Fibroblast of skin of right quadriceps (primary cell): ENCODE measurements at places on chromosomes 1 and 21.

GRCh38 chr1:197915260-197915861 is 1.8 kb upstream of the LHX9 start:
- no peak for DNase-seq

GRCh38 chr1:81804312-81804711 is 3.6 kb downstream of the ADGRL2 start:
- DNase-seq: no peak

GRCh38 chr1:234617986-234618736 is 8.2 kb upstream of the IRF2BP2 start:
- DNase-seq: peak; percentile 90

DNA sequence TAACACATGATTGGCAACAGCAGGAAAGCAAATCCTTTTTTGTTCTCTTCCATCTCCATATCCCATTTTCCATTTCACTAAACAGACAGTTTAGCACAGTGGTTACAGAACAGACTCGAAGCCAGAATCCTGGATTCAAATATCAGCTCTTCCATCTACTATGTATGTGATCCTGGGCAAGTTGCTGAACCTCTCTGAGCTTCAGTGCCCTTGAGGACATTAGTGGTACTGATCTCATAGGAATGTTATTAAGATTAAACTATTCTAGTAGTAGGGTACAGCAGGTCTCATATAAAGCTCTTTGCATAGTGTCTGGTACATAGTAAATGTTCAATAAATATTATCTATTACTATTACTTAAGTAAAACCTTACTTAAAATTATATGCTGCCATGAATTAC is 13.8 kb upstream of the HHIPL2 start:
- DNase-seq: no peak

DNA sequence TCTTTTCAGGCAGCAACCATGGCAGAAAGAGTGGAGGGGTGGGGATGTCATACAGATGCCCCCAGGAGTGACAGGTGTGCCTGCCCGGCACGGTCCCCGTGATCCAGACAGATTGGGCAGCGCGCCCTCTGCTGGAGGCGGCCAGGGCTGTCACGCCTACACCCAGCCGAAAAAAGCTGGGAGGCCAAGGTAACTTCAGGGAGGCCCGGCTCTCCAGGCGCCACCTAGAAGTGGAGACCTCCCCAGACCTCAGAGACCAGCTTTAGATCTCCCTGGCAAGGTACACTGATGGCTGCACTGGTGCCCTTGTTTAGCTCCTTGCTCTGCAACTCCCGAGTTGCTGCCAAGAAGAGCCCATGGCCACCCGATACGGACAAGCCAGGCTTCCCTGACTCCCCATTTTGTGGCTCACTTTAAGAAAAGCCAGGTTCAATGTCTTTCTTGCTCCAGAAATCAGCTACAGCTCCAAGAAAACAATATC is 6.6 kb downstream of the GOLT1A start:
- DNase-seq: no peak

GRCh38 chr1:229252228-229252984 is 18.5 kb upstream of the RAB4A start:
- DNase-seq: no peak

DNA sequence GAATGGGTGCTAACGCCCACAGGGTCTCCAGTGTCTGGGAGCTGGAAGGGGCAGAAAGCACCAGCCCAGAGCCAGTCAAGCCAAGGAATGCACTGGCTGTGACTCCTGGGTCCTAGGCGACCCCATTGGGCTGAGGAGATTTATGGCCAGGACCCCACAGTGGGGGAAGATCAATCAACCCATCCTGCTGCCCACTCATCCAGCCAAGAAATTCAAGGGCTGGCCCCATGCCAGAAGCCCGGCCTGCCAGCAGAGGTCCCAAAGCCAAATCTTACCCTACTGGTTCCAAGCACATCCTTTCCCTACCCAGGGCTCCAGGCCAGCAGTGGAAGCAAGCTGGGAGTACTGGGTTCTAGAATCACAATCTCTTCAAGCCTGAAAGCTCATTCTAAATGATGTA is 6.8 kb upstream of the PDZK1IP1 start:
- no peak for DNase-seq

DNA sequence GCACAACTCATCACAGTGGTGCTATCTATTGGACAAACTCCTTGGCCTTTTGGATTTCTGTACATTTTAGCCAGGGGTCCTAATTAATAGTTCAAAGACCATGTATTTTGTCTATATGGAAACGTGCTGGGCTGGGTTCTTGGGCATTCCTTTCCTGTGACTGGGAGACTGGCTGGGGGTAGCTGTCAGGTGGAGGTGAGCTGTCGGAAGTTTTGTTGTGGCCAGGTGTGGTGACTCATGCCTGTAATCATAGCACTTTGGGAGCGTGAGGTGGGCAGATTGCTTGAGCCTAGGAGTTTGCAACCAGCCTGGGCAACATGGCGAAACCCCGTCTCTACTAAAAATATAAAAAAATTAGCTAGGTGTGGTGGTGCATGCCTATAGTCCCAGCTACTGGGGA is 392.4 kb downstream of the RPS6KC1 start:
- no peak for DNase-seq

GRCh38 chr1:9260059-9260766 is 25.6 kb downstream of the H6PD start:
- DNase-seq: no peak

DNA sequence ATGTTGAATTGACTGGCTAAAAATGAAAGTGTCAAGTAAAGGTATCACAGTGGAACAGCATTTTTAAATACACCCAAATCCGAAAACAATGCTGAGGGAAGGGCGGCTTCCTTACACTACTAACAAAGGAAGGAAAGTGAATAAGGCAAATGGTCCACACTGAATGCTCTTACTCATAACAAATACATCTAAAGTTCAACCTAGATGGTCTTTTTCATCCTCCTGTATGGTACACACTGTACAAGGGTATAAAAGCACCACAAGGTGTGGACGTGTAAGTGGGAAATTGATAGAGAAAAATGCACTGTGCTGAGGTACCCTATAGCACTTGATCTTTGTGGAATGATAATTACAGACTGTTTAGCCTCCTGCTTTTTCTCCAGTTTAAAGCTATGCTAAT is 7.1 kb upstream of the PALMD start:
- DNase-seq: no peak

GRCh38 chr1:20051218-20051829 is 18.7 kb upstream of the PLA2G5 start:
- DNase-seq: no peak

GRCh38 chr1:182752077-182752988 is 37.2 kb upstream of the NPL start:
- peak; percentile 68 for DNase-seq
